ENCODE measurements at places on chromosomes 6 and 20. TPM values are rescaled to one million over a fixed set of nuclear protein-coding genes. Genes with fewer than 3 reads are reported as not detected.

CST7 gene
- polyA plus RNA-seq, result not detected

FRK gene
- polyA plus RNA-seq, result not detected

NCOA3 gene
- 14.6 TPM for polyA plus RNA-seq

ENTPD6 gene
- 184 TPM for polyA plus RNA-seq

SIRPD gene
- polyA plus RNA-seq, result not detected

PLAGL2 gene
- polyA plus RNA-seq, result 2.5 TPM

ADRM1 gene
- polyA plus RNA-seq, result 111 TPM

TMX4 gene
- 37.7 TPM for polyA plus RNA-seq

BPIFB2 gene
- polyA plus RNA-seq, result not detected

LBP gene
- polyA plus RNA-seq, result not detected

TMEM217 gene
- polyA plus RNA-seq, result not detected

MUC22 gene
- polyA plus RNA-seq, result not detected

TMEM200A gene
- 30.7 TPM for polyA plus RNA-seq

ZNF318 gene
- polyA plus RNA-seq, result 16.1 TPM

FAM120B gene
- 14.1 TPM for polyA plus RNA-seq

MAP7 gene
- 5.1 TPM for polyA plus RNA-seq

FGD2 gene
- polyA plus RNA-seq, result not detected

FAM83C gene
- not detected for polyA plus RNA-seq

ATP6V1G2 gene
- 56.7 TPM for polyA plus RNA-seq

TMC2 gene
- polyA plus RNA-seq, result 0.66 TPM

POU5F1 gene
- not detected for polyA plus RNA-seq

C4B gene
- 4.4 TPM for polyA plus RNA-seq

DLK2 gene
- 19.8 TPM for polyA plus RNA-seq

TTK gene
- 1.5 TPM for polyA plus RNA-seq

GLP1R gene
- polyA plus RNA-seq, result not detected

NOX3 gene
- 0.11 TPM for polyA plus RNA-seq

KIF25 gene
- not detected for polyA plus RNA-seq

RBM24 gene
- polyA plus RNA-seq, result 4.9 TPM

CEBPB gene
- 0.94 TPM for polyA plus RNA-seq

POM121L2 gene
- not detected for polyA plus RNA-seq

CCN6 gene
- polyA plus RNA-seq, result not detected

HLA-DQB1 gene
- polyA plus RNA-seq, result not detected

TRAPPC3L gene
- not detected for polyA plus RNA-seq

SLC12A5 gene
- 53.1 TPM for polyA plus RNA-seq

TGM2 gene
- not detected for polyA plus RNA-seq

PCMTD2 gene
- polyA plus RNA-seq, result 267 TPM
